ENCODE measurements at places on chromosomes 2 and 18. TPM values are rescaled to one million over a fixed set of nuclear protein-coding genes. Genes with fewer than 3 reads are reported as not detected.
A peak's percentile ranks its signal among the peaks of the same experiment; 100 is the strongest.

GRCh38 chr2:241619597-241620418, 17.1 kb downstream of the THAP4 start:
- H3K4me1 ChIP-seq = peaks cover 26% of the 10 kb centered on the region
- peak overlapping the region; percentile 36 for H3K27ac ChIP-seq
- H3K36me3 ChIP-seq = peaks cover 9% of the 10 kb centered on the region
- H3K4me3 ChIP-seq = no peak overlapping the region
- H3K27me3 ChIP-seq = no peaks in the 10 kb centered on the region
- no peak for DNase-seq

- DNase-seq = no peak
- H3K4me1 ChIP-seq = peaks cover 38% of the 10 kb centered on the region
- no peaks in the 10 kb centered on the region for H3K36me3 ChIP-seq
- no peak overlapping the region for H3K27ac ChIP-seq
- H3K4me3 ChIP-seq = peak overlapping the region; percentile 95
These were observed 907 bp upstream of the GYPC start for GRCh38 chr2:126655051-126655450.

- no peak overlapping the region for H3K27ac ChIP-seq
- no peaks in the 10 kb centered on the region for H3K36me3 ChIP-seq
- no peaks in the 10 kb centered on the region for H3K4me1 ChIP-seq
- H3K4me3 ChIP-seq = no peak overlapping the region
- no peaks in the 10 kb centered on the region for H3K27me3 ChIP-seq
These were observed 199.0 kb downstream of the EIPR1 start for GRCh38 chr2:3178578-3179031.

DNA sequence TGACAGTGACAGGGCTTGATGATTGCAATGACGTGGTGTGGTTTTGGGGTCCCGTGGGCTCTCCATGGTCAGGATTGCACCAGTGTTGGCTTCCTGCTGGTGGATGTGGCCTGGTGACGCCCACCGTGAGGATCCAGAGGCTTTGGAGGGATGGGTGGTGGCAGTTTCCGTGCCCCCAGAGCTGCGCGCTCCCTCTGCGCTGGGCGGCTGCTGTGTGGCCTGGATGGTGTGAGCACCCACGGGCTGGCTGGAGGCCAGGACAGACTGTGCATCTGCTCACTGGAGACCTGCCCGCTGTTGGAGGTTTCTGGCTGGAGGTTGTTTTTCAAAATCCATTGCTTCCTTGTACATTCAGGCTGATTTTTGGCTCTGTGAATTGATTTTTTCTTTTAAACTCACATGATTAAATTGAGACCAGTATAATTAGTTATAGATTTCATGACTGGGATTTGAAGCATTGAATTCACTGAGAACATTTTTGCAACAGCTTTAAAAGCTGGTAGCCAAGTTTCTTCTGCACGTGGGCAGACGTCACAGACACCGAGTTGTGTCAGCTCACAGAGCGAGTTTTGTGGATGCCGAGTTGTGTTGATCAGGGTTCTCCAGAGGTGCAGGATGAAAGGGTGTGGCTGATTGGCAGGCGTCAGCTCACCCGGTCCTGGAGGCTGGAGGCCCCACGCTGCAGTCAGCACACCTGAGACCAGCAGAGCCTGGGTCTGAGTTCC, 72.7 kb downstream of the KCNG2 start:
- no peak overlapping the region for H3K4me3 ChIP-seq
- no peaks in the 10 kb centered on the region for H3K4me1 ChIP-seq
- no peak overlapping the region for H3K27ac ChIP-seq
- H3K27me3 ChIP-seq = no peaks in the 10 kb centered on the region
- H3K36me3 ChIP-seq = no peaks in the 10 kb centered on the region

DNA sequence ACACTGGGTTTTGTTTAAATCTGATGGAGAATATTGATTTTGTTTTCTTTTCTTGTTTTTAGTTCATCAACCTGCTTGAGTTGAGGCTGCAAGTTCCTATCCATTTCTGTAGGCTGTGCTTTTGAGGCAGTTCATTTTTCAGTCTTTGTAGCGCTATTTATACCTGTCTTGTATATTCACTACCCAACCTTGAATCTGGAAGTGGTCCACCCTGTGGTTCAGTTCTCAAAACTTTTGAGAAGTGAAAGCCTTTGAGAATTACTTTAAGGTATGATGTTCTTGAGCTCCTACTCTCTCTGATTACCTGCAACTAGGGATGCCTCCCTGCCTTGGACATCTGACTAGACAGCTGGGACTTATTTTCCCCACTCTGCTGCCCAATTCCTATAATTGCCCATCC, 53.5 kb upstream of the KCNE4 start:
- H3K27me3 ChIP-seq = no peaks in the 10 kb centered on the region
- DNase-seq = no peak
- H3K4me1 ChIP-seq = no peaks in the 10 kb centered on the region
- no peaks in the 10 kb centered on the region for H3K36me3 ChIP-seq
- H3K4me3 ChIP-seq = no peak overlapping the region

GRCh38 chr2:121014876-121015275, 270.1 kb downstream of the TFCP2L1 start:
- H3K36me3 ChIP-seq = no peaks in the 10 kb centered on the region
- no peak for DNase-seq
- H3K27me3 ChIP-seq = peaks cover 31% of the 10 kb centered on the region
- H3K4me3 ChIP-seq = no peak overlapping the region
- H3K27ac ChIP-seq = no peak overlapping the region

GRCh38 chr2:3229221-3229620, 148.4 kb downstream of the EIPR1 start:
- peaks cover 48% of the 10 kb centered on the region for H3K36me3 ChIP-seq
- H3K27me3 ChIP-seq = no peaks in the 10 kb centered on the region
- no peak overlapping the region for H3K27ac ChIP-seq
- H3K4me3 ChIP-seq = no peak overlapping the region

- no peaks in the 10 kb centered on the region for H3K27me3 ChIP-seq
- H3K36me3 ChIP-seq = peaks cover 15% of the 10 kb centered on the region
- H3K4me1 ChIP-seq = peaks cover 18% of the 10 kb centered on the region
- H3K4me3 ChIP-seq = no peak overlapping the region
- peak overlapping the region; percentile 66 for H3K27ac ChIP-seq
- no peak for DNase-seq
These were observed 124.5 kb downstream of the CTIF start for GRCh38 chr18:48663096-48663930.

DNA sequence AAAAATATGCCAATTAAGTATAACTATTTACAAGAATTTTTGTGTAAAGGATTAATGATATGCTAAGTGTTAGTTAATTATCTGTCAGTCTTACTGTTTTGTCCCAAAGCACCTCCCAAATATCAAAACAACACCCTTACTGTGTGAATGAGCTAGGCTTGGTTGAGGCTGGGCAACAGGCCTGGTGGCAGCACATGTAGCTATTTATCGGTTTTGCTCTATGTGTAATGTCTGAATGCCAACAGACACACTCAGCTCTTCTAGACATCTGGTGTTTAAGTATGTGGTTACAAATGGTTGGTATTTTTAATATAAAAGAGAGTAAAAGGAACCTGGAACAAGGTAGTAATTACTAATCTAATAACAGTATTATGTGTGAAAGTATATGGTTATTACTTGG, 175.3 kb downstream of the RAB3GAP1 start:
- no peak for DNase-seq
- peaks cover 20% of the 10 kb centered on the region for H3K36me3 ChIP-seq
- no peaks in the 10 kb centered on the region for H3K27me3 ChIP-seq
- no peak overlapping the region for H3K4me3 ChIP-seq
- H3K27ac ChIP-seq = no peak overlapping the region
- H3K4me1 ChIP-seq = no peaks in the 10 kb centered on the region

- H3K36me3 ChIP-seq = no peaks in the 10 kb centered on the region
- peak; percentile 41 for DNase-seq
- peaks cover 100% of the 10 kb centered on the region for H3K27me3 ChIP-seq
- H3K4me1 ChIP-seq = peaks cover 25% of the 10 kb centered on the region
- peak overlapping the region; percentile 38 for H3K4me3 ChIP-seq
These were observed 7.1 kb upstream of the WNT10A start for GRCh38 chr2:218873359-218874194.

- no peaks in the 10 kb centered on the region for H3K4me1 ChIP-seq
- DNase-seq = no peak
- H3K4me3 ChIP-seq = no peak overlapping the region
- H3K36me3 ChIP-seq = peaks cover 63% of the 10 kb centered on the region
- H3K27me3 ChIP-seq = peaks cover 3% of the 10 kb centered on the region
These were observed 263.2 kb downstream of the CMPK2 start for GRCh38 chr2:6602471-6602870.

DNA sequence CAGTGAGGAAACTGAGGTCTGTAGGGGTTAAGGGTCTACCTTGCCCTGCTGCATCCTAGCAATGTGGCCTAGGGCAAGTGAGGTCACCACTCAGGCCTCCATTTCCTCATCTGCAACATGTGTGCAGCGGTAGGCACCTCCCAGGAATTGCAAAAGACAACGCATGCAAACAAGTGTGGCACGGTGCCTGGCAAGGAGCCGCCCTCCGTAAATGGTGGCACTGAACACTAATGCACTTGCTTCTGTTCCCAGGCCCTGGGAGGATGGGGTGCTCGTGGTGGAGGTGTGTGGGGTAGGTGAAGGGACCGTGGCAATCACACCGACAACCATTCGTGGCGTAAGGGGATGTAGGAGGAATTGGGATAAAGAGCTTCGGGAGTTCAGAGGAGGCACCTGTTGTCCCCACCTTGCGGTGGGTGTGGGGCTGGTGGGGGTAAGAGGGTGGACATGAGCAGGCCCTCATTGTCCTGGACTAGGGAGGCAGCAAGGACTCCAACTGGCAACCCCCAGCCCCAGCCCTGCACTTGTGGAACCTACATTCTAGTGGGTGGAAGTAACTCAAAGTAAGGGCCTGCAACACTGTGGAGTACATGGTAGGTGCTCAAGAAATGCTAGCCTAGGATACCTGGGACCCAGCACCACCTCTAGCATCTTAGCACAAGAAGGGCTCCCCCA, 26.0 kb downstream of the ATOH8 start:
- H3K4me3 ChIP-seq = no peak overlapping the region
- no peaks in the 10 kb centered on the region for H3K27me3 ChIP-seq
- no peak overlapping the region for H3K27ac ChIP-seq
- DNase-seq = no peak
- H3K4me1 ChIP-seq = peaks cover 17% of the 10 kb centered on the region

GRCh38 chr2:24566630-24567029, 75.6 kb downstream of the NCOA1 start:
- H3K36me3 ChIP-seq = peaks cover 27% of the 10 kb centered on the region
- no peak overlapping the region for H3K4me3 ChIP-seq
- no peak for DNase-seq
- H3K4me1 ChIP-seq = peaks cover 15% of the 10 kb centered on the region
- H3K27me3 ChIP-seq = no peaks in the 10 kb centered on the region
- no peak overlapping the region for H3K27ac ChIP-seq

DNA sequence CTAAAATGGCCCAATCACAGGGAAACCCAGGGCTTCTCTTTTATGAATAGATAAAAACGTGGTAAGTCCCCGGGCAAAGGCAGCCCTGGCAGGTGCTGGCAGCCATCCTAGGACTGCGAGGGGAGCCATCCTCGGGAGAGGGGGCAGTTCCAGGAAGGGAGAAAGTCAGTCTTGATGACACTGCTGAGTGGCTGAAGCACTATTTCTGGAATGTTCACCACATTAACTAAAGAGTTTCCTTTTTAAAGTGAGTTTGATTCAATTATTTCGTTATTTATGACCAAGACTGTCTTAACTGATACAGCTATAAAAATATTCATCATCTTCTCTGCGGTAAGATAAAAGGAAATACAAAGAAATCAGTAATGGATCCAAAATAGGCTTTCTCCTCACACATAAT, 20.4 kb downstream of the TTR start:
- no peak for DNase-seq
- H3K4me1 ChIP-seq = peaks cover 34% of the 10 kb centered on the region
- no peaks in the 10 kb centered on the region for H3K27me3 ChIP-seq
- H3K27ac ChIP-seq = no peak overlapping the region
- H3K4me3 ChIP-seq = no peak overlapping the region

- peaks cover 18% of the 10 kb centered on the region for H3K4me1 ChIP-seq
- H3K36me3 ChIP-seq = no peaks in the 10 kb centered on the region
- H3K27me3 ChIP-seq = no peaks in the 10 kb centered on the region
- no peak overlapping the region for H3K27ac ChIP-seq
These were observed 34.7 kb upstream of the ZEB2 start for GRCh38 chr2:144554492-144555210.

- no peak overlapping the region for H3K27ac ChIP-seq
- H3K4me3 ChIP-seq = no peak overlapping the region
- no peak for DNase-seq
- peaks cover 2% of the 10 kb centered on the region for H3K4me1 ChIP-seq
- H3K27me3 ChIP-seq = no peaks in the 10 kb centered on the region
These were observed 42.3 kb upstream of the NETO1 start for GRCh38 chr18:72910045-72910444.

DNA sequence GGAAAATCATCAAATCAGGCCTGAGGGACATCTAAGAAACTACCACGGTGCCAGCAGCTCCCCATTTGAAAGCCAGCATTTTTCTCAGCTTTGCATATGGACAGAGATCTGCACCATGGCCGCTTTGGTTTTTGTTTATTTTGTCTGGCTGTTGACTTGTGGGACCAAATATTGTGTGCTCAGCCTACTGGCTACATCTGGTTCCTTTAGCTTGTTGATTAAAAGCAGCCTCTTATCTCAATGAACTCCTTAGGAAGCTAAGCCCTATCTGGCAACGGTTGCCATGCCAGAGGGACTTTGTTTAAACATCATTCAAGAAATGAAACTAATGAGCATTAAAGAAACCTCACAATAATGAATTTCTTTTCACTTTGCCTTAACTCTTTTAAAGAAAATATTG, 32.4 kb upstream of the CCDC150 start:
- H3K4me3 ChIP-seq = no peak overlapping the region
- H3K4me1 ChIP-seq = no peaks in the 10 kb centered on the region
- no peak for DNase-seq

DNA sequence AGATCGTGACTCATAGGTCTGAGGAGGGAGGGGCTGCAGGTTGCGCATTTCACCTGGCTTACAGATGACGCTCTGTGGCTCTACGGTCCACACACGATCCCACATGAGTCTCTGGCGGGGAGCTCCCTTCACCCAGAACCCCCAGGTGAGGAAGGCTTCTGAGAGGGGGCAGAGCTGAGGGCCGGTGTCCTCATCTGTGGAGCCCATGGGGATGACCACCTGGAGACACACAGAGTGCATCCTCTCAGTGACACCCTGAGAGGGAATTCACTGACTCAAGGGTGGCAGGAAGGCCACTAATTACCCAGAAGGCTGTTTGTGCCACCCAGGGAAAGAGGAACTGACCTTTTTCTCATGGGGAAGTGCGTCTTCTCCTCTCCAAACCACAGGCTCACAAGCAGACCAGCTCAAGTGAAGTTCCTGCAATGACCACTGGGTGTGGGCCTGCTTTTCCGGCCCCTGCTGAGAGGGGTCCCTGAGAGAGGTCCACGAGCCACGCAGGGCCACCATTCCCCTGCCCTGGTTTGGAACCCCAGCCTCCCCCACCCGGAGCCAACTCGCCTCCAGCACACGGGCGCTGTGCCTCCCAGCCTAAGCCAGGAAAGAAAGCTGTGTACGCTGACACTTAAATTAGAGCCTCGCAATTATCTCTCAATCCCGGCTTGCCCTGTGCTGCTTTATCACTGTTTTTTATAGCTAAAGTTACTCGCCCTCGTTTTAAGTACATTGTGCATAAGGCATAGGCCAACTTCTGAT, 114.1 kb downstream of the BCL11A start:
- no peaks in the 10 kb centered on the region for H3K36me3 ChIP-seq
- no peak overlapping the region for H3K4me3 ChIP-seq
- peaks cover 16% of the 10 kb centered on the region for H3K27me3 ChIP-seq
- peaks cover 50% of the 10 kb centered on the region for H3K4me1 ChIP-seq
- H3K27ac ChIP-seq = no peak overlapping the region

The NT5DC4 gene
- not detected for total RNA-seq

The MYCN gene
- total RNA-seq = 77.5 TPM

The RGPD4 gene
- total RNA-seq = 0.05 TPM

The RPRM gene
- 28.1 TPM for total RNA-seq

The C2orf66 gene
- total RNA-seq = not detected

The OR6B2 gene
- total RNA-seq = not detected

Data from WTC11 (cell line).